ENCODE measurements at places on chromosomes 3 and 15.

DNA sequence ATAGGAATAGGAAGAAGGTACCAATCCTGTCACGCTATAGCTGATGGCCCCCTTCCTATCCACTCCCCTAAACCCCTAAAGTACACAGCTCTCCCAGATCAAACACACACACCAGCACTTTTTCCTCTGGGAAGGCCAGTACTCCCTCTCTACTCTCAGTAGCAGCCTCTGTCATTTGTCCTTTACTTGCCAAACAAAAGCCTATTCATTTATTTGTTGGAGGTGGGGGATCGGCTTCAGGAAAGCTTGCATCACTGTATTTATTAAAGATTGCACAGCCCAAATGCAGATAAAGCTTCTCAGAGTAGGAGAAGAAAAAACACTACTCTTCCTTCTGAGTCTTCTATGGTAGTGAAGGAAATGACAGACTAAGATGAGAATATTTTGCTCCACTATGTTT is 429.7 kb upstream of the RASGRP1 start:
- no peak for DNase-seq

GRCh38 chr3:20143519-20143918 is 42.5 kb downstream of the SGO1 start:
- DNase-seq, result no peak

DNA sequence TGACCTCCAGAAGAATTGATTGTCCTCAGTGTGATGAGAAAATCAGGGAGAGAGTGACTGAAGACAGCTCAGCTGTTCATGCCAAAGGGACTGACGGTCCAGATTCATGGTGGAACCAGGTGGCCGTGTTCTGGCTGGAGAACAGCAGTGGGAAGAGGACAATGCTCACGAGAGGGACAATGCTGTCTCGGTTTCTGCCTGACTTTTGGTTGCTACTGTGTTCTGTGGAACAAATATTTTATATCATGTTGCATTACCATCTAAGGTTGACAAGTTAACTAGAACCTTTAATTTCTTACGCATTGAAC is 58.0 kb upstream of the ULK4 start:
- no peak for DNase-seq

GRCh38 chr15:36358094-36358493 is 221.3 kb upstream of the CDIN1 start:
- no peak for DNase-seq

- DNase-seq, result no peak
These were observed 49.1 kb downstream of the FBN1 start for GRCh38 chr15:48596415-48596814.

DNA sequence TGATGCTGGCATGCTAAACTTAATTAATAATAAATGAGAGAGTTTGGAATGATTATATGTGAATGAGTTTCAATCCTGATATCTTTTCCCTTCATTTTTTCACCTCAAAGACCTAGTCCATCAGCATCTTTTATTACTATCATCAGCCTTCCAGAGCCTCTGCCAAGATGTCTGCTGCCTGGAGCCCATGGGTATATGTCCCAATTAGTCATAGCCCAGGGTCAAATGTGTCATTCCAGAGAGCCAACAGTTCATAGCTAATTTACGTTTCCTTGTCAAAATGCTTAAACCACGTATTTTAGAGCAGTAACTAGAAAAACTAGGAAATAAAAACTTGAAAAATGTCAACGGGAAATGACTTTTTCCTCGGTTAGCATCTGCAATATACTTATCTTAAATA is 457.9 kb downstream of the SI start:
- DNase-seq, result no peak

DNA sequence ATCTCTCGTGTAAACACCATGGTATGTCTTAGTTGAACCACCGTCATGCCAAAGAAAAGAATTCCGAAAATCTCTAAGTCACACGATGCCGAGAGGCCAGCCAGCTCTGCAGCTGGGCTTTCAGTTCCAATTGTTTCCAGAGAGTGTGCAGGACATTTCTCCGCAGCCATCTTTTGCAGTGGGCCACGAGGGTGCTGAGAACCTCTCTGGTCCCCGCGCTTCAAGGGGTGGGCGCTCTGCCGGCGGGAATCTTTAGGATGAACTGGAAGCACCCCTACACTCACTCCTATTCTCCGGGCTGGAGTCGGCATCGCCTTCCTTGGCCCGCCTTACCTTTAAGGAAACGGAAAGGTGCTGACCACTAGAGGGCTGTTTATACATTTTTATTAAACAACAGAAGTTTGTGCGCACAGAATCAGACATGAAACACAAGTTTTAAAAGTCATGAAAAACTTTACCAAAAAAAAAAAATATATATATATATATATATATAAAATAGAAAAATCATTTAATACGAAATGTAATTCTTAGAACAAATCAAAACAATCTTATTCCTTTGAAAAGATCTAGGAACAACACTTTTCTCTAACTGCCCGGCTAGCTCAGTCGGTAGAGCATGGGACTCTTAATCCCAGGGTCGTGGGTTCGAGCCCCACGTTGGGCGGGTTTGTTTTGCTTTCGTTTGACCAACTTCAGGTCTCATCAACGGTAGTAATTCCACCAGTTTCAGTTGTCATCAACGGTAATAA is 12.5 kb upstream of the MORF4L1 start:
- peak; percentile 63 for DNase-seq

- no peak for DNase-seq
These were observed 188.4 kb upstream of the ICE2 start for GRCh38 chr15:60667190-60667868.

DNA sequence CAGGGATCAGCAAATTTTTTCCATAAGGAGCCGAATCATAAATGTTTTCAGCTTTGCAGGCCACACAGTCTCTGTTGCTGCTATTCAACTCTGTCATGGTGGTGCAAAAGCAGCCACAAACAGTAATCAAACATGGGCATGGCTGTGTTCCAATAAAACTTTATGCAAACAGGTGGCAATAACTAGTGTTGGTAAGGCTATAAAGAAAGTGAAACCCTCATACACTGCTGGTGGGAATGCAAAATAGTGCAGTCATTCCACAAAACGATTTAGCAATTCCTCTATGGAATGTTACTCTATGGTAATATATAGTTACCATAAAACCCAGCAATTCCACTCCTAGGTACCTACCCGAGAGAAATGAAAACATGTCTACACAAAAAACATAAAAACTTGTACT is 14.0 kb upstream of the MRPS25 start:
- no peak for DNase-seq

GRCh38 chr15:44813231-44813630 is 76.9 kb downstream of the TRIM69 start:
- DNase-seq, result no peak

DNA sequence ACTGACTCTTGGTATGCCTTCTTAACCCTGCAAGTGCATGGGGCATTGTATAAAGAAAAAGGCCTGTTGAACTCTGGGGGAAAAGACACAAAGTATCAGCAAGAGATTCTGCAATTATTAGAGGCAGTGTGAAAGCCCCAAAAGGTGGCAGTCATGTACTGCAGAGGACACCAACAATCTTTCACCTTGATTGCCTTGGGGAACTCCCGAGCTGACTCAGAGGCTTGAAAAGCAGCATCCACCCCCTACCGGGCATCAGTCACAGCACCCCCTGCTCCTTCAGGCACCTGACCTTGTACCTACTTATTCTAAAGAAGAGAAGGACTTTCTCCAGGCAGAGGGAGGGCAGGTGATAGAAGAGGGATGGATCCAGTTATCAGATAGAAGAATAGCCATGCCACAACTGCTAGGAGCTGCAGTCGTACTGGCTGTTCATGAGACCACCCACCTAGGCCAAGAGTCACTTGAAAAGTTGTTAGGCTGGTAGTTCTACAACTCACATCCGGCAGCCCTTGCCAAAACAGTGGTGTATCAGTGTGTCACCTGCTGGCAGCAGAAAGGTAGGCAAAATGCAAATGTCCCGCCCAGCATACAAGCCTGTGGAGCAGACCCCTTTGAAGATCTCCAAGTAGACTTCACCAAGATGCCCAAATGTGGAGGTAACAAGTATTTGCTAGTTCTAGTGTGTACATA is 241.6 kb upstream of the CNTN6 start:
- DNase-seq, result no peak

- no peak for DNase-seq
These were observed 161.6 kb downstream of the GHSR start for GRCh38 chr3:172286548-172287148.

GRCh38 chr15:68343579-68344225 is 66.2 kb downstream of the FEM1B start:
- no peak for DNase-seq

DNA sequence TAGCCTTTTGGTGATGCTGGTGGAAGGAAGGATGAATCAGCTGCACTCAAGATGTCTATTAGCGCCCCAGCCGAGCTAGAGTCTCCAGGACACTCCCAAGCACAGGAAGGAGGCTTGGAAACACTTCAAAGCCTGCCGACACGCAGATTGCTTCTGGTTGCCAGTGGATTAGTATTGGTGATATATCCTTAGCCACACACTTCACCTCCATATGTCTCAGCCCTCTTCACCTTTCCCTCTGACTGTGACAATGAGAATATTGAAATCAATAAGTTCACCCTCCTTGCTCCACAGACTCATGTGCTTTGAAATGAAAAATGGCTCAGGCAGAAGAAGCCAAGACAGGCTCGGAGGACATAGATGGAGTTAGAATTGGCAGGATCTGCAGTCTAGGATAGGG is 102.9 kb upstream of the LRRN1 start:
- no peak for DNase-seq

- DNase-seq, result no peak
These were observed 570.6 kb upstream of the ROBO1 start for GRCh38 chr3:80338366-80338765.

GRCh38 chr15:45821390-45821789 is 186.6 kb downstream of the SQOR start:
- no peak for DNase-seq

DNA sequence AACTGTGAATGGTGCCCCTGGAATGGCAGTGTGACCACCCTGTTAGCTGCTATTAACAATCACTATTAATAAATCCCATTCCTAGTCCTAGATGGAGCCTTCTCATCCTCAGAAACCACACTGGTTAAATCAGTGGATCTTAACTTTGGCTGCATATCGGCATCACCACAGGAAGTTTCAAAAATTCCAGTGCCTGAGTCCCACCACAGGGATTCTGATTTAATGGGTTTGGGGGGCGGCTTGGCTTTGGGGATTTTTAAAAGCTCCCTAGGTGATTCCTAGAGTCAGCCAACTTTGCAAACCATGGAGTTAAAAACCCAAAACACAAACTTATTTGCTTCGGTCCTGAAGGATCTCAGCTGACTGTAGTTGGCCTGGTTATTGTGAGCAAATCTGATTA is 3.1 kb downstream of the FAM107A start:
- DNase-seq, result no peak

GRCh38 chr15:81062937-81063336 is 62.2 kb downstream of the TLNRD1 start:
- no peak for DNase-seq

- no peak for DNase-seq
These were observed 174.1 kb upstream of the MCTP2 start for GRCh38 chr15:94057305-94057704.

DNA sequence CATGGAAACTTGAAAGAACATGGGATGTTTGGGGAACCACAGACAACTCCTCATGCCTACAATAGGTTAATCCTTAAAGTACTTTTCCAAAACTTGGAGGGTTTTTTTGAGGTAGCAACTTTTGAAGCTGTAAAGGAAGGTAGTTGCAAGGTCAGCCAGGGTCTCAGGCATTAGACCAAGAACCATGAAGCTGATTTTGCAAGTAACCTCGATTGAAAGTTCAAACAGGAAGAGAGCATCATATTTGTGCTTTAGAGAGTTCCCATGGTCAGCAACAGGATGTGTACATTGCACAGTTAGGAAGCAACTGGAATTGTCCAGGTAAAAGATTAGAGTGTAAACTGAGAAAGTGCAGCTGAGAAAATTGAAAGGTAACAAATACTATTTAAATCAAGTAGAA is 199.8 kb upstream of the NR2F2 start:
- no peak for DNase-seq
